Memory B cell (primary cell): ENCODE measurements at places on chromosomes 6 and 20.
A peak's percentile ranks its signal among the peaks of the same experiment; 100 is the strongest.

- no peak for DNase-seq
These were observed 195.8 kb upstream of the ARG1 start for GRCh38 chr6:131377112-131377705.

DNA sequence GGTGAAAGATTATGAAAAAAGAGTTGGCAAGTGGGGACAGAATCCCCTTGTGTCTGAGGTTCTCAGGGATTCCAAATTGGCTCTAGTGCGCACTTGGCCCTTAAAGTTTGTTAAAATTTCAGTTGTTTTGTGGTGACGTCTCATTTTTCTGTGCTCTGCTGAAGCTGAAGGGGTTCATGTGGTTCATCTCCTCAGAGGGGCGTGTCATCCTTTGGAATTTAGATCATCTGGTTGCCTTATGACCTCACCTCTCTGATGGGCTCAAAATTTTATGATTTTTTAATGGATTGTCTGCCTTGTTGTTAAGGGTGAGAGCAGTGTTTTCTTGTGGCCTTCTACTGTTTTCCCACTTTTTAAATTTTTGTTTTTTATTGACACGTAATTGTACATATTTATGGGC is 20.3 kb downstream of the CYB5R4 start:
- DNase-seq, result no peak

DNA sequence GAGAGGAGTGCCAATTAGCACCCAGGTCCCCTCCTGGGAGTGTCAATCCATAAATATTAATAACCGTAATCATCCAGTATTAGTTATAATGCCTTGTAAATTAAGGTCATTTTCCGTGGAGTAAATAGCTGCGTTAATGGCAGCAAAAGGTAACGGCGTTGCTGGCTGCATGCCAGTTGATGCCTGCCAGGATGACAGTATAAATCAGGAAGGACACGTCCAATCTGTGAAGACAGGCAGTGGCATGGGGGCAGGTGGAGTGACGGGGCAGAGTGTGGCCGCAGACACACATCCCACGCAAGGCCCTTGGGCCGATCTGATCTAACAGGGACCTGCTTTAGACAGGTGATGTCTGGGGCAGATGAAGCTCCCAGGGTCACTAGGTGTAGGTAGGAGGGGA is 49.1 kb downstream of the KCNB1 start:
- no peak for DNase-seq

- peak; percentile 50 for DNase-seq
These were observed 70.7 kb upstream of the TAB2 start for GRCh38 chr6:149246691-149247384.

- peak; percentile 37 for DNase-seq
These were observed 8.5 kb downstream of the QRSL1 start for GRCh38 chr6:106637717-106638341.

GRCh38 chr6:44451803-44452695 is 64.5 kb downstream of the CDC5L start:
- no peak for DNase-seq

GRCh38 chr20:57977569-57977968 is 250.9 kb downstream of the ANKRD60 start:
- DNase-seq, result no peak

DNA sequence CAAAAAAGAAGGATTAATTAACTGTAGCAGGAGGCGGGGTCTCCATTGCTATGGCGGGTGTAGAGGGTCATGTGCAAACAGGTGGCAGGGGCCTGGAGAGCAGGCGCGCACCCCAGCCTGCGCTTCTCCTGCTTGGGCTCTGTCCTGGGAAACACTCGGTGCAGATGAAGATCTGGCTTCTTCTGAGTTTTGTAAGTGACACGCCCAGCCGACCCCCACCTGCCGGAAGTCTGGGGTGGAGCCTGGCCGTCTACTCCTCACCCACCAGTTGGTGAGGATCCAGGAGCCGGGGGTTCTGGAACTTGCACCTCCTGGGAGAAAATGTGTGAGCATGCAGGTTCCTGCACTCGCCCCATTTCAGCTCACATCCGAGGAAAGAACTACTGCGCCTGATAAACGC is 19.3 kb downstream of the PMEPA1 start:
- DNase-seq, result no peak

- DNase-seq, result no peak
These were observed 249.0 kb upstream of the OPRM1 start for GRCh38 chr6:153790048-153790447.

- DNase-seq, result no peak
These were observed 37.5 kb downstream of the C20orf203 start for GRCh38 chr20:32636283-32636682.

- no peak for DNase-seq
These were observed 12.4 kb downstream of the PEDS1 start for GRCh38 chr20:50141018-50141675.

- no peak for DNase-seq
These were observed 87.4 kb upstream of the PLCB4 start for GRCh38 chr20:8981482-8981881.

- DNase-seq, result no peak
These were observed 656.6 kb upstream of the MAP3K7 start for GRCh38 chr6:91243436-91243835.

DNA sequence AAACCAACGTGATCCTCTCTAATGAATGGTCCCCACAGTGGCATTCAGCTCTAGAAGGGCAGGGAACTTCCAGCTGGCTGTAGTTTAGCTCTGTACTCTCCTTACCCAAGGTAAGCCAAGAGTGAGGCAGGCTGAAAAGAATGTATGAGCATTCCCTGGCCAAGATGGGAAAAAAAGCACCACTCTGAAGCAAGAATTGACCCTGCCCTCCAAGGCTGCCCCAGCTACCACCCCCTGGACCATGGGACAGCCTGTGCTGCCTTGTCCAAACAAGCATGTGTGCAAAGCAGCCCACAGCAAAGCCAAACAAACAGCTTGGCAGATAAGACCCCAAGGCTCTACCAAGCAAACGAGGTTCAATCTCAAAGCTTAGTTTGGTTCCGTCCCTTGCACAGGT is 73.9 kb downstream of the GFOD1 start:
- no peak for DNase-seq

- DNase-seq, result no peak
These were observed 488.3 kb downstream of the COL12A1 start for GRCh38 chr6:74717591-74717990.
